ENCODE measurements at places on chromosomes 5 and 9.

DNA sequence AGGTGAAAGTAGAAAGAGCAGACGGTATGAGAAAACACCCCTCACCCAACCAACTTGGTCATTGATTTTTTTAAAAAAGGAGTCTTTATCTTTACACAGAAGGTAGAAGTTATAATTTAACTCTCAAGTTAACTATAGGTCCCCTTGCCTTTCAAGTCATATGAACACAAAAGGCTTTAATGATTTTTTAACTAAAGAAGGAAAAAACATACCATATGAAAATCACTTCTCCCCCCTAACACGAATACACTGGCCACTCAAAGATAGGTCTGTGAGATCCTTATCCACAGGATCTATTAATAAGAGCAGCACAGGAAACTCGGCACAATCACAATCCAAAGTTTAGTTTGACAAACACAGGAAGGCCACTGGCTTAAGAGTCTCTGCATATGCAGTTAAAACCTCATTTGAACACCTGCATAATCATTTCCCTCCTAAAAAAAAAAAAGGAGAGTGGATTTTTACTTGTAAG is 138.0 kb downstream of the ENC1 start:
- no peak for DNase-seq

GRCh38 chr5:117681431-117682254 is 1107.0 kb upstream of the SEMA6A start:
- DNase-seq: no peak

DNA sequence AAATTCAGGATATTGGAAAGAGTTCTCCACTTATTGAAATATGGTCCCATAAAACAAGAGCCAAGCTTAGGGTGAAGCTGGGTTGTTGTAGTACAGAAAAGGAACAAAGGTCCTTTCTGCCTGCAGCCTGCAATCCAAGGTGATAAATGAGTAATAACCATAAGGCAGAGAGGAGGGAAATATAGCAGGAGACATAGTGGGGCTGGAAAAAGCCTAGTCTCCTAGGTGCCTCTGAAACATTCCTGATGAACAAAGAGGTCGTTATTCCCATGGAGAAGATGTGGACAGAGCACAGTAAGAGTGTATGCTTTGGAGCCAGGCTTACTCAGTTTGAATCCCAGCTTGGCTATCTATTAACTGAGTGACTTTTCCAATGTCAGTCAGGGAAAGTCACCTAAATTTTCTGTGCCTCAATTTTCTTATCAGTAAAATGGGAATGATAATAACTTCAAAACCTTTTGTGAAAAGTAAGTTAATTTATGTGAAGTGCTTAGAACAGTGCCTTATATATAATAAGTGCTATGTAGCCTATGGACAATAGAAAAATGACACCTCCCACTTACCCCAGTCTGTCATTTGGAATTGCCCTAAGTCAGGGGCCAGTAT is 110.8 kb upstream of the GRIN3A start:
- no peak for DNase-seq

DNA sequence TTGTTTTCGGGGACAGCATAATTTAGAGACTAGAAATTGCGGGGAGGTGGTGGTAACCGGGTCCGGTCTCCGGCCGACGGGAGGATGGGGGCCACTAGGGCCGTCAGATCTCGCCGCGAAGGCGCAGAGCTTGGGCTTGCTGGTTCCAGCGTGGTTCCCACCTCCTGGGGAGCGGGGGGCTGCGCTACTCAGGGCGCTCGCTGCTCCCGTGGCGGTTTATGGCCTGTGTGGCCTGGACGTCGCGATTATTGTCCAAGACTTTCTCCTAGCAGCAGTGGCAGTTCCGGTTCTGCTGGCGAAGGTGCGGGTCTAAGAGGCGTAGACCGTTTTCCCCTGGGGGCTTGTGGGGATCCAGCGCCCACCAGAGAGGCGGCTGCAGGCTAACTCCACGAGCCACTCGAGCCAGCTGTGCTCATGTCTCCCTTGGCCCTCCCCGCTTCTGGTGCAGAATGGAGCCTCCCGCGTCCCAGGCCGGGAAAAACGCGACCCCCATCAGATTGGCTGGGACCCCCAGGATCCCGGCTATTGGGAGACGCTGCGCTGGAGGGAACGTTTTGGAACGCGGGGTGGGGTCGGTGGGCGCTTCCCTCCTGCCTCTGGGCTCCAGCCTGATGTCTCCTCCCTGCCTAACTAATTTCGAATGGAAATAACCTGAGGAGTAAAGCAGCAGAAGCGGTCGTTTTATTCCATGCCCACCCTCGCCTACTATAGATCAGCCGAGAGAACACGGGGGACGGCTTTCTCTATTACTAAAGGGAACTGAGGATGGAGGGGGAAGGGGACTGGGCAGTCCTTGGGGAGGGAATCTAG is 87.1 kb downstream of the ENTREP1 start:
- DNase-seq: no peak

- DNase-seq: no peak
These were observed 45.0 kb downstream of the SARDH start for GRCh38 chr9:133693116-133693515.

DNA sequence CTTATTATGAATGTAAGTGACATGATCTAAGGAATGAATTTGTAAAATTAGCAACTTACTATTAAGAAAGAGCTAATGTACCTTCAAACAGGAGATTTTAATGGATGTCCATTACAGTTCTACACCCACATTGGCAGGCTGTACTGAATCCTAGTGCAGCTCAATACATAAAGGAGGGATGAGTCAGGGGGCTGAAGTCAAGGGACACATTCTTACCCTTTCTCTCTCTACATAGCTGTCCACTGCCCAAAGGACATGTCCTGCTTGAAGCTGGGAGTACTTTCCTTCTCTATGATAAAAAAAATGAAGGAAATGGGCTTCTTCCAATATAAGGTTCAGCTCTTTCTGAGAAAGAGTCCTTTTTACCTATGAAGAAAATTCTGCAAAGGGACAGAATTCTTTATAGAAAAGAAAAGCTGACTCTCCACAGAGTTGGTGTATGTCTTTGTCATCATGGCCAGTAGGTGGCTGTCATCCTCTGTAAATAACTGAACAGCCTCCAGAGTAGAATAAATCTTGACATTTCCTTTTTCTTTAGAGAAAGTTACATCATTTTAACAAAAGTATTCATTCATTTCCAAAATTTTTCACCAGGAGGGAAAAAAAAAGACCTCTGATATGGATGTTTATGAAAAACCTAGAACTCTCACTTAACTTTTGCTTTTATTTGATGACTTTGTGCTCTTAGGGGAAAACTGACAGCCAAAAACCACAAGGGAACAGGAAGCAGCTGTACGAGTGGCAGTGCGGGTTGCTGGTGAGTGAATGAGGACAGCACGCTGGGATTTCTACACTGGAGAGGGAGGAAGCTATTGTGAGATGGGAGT is 13.1 kb upstream of the IFNA14 start:
- DNase-seq: peak; percentile 4

DNA sequence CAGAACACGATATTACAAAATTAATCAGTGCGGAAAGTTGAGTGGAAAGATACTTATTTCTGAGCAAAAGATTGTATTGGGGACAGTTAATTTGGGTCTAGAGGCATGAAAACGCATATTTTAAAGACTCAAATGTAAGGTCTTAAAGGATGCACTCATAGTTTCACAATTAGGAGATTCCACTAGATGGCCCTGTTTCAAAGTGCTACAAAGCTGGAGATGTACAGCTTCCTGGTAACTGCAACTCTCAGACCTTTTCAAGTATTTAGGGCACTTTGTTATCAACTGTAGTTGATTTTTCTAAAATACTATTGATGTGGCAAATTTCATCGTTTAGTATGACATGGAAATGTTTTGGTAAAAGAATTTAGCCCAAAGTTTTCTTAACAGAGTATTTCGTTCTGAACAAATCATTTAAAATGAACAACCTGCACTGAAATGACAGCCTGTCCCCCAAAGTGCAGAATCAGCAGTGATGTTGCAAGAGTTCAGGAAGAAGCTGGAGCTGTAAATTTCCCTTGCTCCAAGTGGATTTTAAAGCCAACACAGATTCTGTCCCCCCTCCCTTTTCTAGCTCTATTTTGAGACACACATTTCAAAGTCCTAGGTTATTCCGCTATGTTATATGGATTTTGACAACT is 16.2 kb upstream of the NDUFB6 start:
- DNase-seq: peak; percentile 17

DNA sequence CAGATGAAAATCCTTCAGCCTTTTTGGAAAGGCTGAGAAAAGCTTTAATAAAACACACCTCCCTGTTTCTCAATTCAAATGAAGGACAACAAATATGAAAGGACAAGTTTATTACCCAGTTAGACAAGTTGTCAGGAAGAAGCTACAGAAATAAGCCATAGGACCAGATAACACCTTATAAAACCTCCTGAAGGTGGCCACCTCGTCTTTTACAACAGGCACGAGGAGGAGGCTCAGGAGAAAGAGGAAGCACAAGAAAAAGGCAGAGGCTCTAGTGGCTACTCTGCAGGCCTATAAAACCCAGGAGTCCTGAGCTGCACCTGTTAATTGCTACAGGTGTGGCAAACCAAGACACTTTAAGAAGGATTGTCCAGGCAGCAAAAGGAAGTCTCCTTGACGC is 352.1 kb upstream of the CDH18 start:
- DNase-seq: no peak

DNA sequence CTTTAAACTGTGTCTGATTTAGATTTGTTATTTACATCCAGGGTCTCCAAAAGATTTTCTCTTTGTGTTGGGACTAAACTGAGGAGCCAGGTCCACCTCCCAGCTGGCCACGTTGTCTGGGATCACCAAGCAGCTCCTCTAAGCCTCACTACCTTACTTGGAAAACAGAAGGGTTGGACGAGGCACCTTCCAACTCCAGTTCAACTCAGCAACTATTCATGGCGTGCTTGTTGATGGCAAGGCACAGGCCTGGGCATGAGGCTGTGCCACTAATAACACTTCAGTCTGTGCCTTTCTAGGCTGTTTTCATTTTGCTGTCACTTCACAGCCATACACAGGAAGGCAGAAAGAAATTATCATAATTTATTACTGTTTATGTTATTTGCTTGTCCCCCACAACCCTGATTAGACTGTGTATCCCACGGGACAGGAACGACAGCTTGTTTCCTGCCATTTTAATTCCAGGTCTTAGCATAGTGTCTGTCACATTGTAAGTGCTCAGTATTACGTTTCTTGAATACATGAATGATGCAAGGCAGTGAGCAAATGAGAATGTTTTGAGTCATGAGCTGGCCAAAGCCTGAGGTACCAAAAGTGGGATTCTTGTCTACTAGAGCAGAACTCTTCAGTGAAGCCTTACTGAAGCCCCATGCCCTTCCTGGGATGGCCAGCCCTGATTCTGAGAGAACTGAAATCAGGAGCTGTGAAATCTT is 125.8 kb downstream of the GALNT10 start:
- no peak for DNase-seq

DNA sequence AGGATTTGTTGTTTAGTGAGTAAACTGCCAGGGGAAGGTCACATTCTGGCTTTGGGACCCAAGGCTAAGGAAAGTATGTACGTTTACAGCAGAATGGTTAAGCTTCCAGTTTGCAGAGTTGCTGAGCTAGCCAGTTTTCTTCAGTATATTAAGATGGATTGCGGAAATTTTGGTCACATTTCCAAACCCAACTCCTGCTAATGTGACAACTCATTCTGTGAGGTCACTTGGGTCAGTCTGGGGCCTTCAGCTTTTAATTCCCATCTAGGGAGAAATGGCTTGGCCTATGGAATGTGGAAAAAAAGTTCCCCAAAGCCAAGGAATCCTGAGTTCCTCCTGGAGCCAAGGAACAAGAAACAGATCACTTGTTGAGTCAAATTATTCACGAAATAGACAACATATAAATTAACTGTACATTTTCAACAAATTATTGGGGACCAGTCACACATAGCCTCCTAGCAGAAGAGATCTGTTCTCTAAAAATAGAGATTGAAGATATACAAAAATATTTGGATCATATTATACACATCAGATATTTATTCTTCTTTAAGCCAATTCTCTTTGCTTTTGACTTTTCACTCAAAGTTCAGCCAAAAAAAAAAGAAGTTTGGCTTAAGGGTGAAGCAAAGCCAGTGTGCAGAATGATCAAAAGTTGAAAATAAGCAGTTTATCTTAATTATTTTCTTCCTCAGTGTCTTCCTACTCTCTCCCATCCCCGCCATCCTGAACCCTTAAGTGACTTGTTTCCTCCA is 8.8 kb downstream of the KCNV2 start:
- DNase-seq: no peak

DNA sequence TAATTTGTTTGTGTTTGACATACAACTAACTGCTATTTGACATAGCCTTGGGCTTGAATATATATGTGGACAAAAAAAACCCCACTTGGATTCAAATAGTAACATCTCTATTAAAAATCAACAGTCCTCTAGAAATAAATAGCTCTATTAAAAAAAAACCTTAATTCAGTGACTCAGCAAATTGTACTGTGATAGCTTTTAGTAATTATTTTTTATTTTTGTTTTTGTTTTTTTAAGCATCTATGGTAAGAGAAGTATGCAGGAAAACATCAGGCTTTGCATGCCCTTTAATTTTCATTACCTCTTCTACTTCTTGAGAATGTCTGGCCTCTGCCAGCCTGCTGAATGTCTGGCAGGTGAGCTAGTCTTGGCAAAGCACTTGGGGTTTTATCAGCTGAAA is 300.7 kb downstream of the NPR3 start:
- no peak for DNase-seq

DNA sequence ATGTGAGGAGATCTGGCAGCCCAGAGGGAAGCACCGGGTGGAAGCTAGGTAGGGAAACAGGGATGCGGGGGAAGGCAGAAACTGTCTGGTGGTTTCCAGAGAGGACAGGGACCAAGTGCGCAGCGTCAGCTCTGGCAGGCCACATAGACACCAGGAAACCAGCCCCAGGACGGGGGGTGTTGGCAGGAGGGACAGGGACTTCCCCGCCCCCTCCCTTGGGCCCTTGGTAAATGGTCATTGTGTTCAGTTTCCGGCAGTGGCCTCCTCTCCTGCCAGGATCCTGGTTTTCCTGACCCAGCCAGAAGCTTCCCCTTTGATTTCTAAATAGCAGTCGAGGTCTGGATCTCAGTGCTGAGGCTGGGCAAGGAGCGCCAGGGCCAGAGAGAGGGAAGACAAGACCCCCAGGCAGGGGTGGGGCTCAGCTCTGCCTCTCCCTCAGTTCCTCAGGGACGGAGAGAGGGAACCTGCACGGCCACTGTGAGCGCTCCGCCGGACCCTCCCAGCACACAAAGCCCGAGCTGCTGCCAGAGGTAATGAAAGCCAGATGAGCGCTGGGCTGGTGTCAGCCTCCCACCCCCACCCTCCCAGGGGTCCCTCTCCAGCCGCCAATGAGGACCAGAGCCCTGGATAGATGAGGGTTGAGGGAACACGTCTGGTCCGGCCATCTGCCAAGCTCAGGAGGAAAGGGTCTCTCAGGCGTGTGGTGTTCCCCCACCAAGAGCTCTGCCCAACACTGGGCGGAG is 1.8 kb downstream of the RALGDS start:
- no peak for DNase-seq

DNA sequence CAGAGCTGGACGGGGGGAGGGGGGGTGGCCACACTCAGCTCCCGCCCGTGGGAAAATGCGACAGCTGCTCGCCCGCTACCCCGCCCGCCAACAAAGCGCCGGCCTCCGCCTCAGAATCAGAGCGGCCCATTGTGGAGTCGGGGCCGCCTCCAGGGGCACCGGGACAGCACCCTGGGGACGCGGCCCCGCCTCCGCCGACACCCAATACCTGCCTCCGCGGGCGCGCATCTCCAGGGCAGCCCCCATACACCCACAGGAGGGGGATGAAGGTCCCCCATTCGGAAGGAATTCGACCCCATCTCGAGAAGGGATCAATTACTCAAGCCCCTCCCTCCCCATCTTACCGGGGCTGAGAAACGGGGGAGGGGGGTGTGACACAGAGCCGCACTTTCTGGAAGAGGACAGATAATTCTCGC is 1.3 kb downstream of the NOTCH1 start:
- no peak for DNase-seq
